ENCODE measurements at places on chromosomes 3 and 15.

DNA sequence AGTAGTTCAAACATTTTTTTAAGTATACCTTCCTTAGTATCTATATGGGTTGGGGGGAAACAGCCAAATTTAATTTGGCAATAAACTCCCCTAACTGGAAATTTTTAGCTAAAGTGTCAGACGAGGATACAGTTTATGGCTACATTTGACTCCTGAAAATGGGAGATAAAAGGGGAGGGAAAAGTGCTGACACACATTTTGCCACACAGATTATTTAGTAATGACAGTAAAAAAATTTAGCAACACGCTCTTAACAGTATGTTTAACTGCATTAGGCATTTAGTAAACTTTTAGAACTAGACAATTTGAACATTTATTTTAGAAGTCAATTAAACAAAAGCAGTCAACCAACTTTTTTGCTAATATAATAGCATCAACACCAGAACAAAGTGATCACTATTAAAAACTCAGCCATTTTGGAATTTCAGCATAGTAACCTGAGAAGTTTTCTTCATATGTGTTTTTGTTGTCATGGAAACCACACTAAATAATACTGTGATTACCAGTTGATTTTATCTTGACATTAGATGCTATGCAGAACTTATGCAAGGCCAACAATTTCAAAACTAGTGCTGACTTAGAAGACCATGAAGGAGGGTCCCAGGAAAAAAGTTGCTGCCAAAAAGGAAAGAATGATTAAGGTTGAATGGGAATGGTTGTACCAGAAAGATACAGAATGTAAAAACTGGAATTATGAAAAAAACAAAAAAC lies 47.0 kb upstream of the TFG start:
- no peak for DNase-seq

GRCh38 chr3:111700054-111700453 lies 104.9 kb upstream of the ZBED2 start:
- DNase-seq, result no peak

GRCh38 chr3:123732447-123732846 lies 147.6 kb upstream of the HACD2 start:
- no peak for DNase-seq

GRCh38 chr3:70400194-70400593 lies 87.8 kb upstream of the MDFIC2 start:
- DNase-seq, result no peak

DNA sequence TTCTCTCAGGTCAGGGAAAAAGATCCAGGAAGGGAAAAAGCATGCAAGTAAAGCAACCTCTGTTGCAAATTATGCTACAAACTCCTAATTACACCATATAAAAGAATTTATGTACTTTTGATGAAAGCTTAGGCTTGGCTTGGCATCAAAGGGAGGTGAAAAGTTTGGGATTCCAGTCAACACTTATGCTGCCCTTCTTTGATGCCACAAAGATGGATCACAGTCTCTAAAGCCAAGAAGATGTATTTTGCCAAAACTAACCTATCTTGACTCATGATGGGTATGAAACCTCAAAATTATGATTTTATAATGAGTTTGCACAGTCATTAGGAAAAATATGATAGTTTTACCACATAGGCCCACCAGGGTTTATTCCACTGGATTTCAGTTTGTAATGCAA lies 101.0 kb upstream of the CCDC80 start:
- no peak for DNase-seq

DNA sequence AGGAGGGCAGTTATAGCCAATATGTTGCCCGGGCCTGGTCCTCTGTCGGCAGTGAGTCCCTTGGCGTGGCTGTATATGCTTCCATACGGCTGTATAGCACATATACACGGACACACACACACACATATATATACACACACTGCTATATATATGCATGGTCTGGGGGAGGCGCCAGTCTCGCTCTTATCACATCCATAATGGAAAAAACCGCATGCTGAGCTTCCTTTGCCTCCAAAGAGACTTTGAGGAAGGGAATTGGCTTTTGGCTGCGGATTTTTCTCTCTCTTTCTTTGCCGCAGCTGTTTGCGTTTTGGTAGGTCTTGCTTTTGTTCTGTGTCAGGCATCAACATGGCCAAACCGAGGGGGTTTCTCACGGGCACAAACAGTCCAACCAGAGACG lies 11.3 kb upstream of the TMEM115 start:
- DNase-seq, result no peak

DNA sequence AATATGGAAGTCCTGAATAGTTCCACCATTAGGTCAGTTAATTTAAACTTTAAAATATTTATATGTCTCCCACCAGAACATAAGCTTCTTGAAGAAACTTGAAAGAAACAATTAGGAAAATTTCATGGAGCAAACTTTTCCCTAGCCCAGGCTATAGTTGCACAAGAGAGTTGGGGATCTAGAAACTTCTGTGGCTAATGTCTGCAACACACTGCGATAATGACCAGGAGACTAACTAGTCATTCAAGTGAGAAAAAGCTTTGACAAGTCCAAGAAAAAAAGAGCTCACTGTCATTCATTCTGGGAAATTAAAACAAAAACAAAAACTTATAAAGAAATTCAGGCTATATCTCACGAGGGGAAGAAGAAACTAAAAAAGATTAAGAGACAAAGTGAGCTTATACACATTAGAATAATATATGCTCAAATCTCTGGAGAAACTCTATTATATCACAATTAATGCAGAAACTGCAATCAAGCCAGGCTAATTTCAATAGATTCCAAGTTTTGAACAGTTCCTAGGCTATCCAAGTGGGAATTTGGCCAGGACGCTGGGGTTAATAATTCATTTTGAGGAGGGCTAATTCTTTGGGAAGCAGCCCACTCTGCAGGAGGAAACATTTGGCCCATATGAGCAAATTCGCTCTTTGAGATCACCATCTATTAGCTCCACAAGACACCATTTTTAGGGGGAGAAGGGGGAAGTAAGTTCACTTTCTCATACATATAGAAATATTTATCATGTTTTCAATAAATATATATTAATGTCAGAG lies 134.6 kb downstream of the MEIS2 start:
- DNase-seq, result no peak

DNA sequence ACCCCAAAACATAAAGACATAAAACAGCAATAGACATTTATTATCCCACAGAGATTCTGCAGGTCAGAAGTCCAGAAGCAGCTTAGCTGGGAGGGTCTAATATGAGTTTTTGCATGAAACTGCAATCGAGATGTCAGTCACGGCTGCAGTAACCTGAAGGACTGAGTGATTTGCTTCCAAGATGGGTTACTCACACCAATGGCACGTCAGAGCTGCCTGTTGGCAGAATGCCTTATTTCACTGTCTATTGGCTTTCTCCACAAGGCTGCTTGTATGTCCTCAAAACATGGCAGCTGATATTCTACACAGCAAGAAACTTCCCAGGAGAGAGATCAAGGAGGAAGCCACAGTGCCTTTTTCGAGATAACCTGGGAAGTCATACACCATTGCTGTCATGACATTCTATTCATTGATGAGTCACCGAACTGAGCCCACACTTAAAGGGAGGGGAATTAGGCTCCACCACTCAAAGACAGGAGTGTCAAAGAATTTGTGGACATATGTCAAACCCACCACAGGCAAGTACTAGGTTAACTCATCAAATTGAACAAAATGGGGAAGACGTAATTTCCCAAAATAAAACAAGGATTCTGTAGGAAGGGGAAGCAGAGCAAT lies 122.2 kb downstream of the SYNPR start:
- DNase-seq, result no peak

GRCh38 chr3:46929324-46929723 lies 47.2 kb downstream of the CCDC12 start:
- DNase-seq, result no peak

- DNase-seq, result no peak
Observed at GRCh38 chr3:39748763-39749162, 60.6 kb upstream of the MYRIP start.

DNA sequence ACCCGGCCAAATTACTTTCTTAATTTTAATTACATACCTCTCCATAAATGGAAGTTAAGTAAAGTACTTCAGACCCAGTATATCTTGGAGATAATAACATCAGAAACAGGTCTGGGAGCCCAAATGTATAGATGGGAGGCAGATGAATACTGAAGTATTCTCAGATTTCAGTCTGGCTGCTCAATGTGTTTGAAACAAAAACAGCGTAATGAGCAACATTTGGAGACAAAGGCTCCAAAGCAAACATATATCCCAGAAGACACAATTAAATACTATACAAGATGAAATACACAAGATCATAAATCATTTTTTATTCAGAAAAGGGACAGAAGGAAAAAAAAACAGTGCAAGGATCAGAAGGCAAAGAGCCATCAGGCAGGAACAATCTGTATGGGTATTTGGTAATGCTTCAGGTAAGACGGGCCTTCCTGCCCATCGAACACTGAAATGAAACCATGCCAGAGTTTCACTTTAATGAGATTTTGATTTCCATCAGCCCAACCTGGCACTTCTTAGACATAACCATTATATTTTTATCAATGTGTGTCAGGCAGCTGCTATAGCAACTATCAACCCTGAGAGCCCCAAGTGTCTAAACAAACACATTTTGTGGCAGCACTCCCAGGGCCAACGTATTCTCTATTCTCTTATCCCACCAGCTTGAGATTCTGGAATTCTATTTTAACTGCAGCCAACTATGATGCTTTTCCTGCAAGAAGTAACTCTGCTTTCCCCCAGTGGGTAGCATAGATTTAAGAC lies 210.8 kb downstream of the STT3B start:
- DNase-seq, result no peak

DNA sequence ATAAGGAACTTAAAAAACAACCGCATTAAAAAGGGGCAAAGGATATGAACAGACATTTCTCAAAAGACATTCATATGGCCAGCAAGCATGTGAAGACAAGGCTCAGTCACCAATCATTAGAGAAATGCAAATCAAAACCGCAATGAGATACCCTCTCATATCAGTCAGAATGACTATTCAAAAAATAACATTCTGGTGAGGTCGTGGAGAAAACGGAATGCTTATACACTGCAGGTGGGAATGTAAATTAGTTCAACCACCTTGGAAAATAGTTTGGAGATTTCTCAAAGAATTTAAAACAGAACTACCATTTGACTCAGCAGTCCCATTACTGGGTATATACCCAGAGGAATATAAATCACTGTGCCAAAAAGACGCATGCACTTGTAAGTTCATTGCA lies 496.6 kb upstream of the SGO1 start:
- DNase-seq, result no peak

DNA sequence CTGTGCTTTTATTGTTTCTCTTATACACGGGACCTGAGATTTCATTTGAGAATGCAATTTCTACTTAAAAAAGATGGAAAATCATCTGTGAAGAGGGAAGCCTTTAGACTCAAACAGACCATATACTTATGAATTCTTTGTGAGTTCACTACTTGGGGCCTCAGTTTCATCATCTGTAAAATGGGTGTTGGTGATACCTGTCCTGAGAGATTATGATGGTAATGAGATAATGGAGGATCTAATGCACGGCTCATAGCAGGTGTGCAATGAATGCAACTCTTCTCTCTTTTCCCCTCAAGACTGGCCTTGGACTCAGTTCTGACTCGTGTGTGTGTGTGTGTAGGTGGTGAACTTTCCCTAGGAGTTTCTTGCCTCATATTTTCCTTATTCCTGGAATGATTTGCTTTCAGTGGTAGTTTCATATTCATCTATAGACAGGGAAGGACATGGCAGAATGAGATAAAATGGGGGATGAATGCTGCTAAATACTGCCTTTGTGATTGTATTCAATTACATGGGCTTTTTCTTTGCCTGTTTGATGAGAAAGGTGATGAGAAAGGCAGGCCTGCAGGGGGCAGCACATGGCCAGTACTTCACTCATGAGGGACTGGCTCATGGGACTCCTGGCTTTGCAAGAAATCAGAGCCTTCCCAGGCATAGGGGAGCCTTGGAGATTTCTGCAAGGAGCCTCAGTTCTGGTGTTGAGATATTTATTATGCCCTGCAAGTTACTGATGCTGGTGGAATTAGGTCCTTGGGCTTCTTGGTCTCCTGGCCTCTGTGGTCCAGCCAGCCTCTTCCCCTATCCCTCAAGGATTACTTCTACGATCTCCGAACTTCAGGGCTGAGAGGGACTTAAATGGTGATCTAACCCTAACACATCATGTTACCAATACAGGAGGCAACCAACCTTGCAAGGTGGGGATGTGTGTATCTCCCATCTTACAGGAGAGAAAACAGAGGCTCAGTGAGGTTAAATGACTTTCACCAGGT lies 70.7 kb downstream of the RPLP1 start:
- no peak for DNase-seq

GRCh38 chr3:173351886-173352285 lies 45.7 kb upstream of the NLGN1 start:
- no peak for DNase-seq

GRCh38 chr3:14335774-14336748 lies 66.3 kb upstream of the SLC6A6 start:
- DNase-seq, result no peak

DNA sequence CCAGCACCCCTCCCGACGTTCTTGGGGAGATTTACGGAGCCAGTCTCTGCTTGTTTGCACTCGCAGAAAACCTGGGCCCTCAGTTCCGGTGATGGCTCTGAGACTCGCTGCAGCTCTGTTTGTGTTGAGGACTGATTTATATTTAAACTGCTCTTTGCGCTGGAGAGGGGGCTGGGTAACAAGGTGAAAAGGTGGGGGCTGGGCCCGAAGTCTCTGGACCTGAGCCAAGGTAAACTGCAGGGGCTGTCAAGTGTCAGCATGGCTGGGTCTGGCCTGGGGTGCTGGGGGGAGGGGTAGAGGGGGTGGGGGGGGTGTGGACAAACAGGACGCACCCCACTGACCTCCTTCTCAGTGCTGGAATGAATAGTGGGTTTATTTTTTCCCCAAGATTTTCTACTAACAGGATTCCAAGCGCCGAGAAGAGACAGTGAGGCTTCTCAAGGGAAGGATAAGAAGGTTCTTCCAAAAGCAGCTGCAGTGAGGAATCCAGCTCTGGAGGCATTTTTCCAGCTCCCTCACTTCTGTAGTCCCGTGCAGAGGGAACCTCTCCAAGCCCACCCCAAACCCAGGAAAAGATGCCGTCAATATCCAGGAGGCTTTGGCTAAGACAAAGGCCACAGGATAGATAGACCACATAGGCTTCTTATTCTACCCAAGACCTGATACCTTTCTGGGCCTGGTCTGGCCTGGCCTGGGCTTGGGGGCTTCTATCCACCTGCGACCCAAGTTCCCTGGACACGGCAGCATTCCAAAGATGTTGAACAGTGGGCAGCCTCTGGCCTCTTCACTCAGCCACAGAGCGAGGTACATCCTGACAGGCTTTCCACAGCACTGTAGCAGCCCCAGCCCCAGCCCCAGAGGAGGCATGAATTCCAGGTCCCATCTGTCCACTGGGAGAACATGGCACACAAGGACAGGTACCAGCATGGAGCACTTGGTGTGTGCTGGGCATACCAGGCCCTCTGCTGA lies 938 bp upstream of the SLCO2A1 start:
- DNase-seq, result no peak

GRCh38 chr3:37899711-37900306 lies 38.1 kb downstream of the CTDSPL start:
- no peak for DNase-seq

DNA sequence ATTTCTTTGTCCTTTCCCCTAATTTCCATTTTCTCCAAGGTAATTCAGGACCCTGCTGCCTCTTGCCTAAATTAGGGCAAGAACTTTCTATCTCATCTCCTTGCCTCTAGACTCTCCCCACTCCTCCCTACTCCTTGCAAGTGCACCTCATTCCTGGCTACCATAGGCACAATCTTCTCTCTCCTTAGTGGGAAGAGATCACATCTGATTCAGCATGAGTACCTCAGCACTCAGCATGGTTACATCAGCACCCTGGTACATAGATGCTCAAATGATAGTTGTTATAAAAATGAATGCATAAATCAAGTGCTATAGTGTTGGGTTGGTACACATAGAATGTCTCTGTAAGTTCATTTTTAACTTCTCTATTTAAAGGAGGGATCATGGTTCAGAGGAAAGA lies 313.4 kb upstream of the RASGRP1 start:
- DNase-seq, result no peak

- no peak for DNase-seq
Observed at GRCh38 chr15:31373970-31374369, 47.3 kb downstream of the KLF13 start.
